ENCODE measurements at places on chromosomes 1 and 21.

DNA sequence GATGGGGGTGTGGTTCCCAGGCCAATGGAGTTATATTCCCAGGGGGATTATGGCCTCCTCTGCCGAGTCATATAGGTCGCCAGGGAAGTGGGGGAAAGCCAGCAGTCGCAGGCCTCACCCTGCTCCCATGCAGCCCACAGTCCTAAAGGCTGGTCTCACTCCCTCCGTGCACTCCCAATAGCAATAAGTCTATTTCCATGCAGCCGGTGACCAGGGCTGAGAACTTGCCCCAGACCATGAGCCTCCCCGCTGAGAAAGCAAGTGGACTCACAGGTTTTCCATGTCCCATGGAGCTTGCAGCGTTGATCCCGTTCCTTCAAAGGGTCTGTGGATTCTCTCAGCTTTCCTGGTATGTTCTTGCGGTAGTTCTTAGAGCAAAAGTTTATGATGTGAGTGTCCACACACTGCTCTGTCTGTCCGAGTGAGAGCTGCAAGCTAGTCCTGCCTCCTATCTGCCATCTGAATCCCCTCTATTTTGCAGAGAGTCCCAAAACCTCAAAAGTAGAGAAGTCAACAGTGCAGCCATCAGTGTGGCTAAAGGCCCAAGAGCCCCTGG lies 81.7 kb upstream of the TMPRSS2 start:
- DNase-seq: no peak

DNA sequence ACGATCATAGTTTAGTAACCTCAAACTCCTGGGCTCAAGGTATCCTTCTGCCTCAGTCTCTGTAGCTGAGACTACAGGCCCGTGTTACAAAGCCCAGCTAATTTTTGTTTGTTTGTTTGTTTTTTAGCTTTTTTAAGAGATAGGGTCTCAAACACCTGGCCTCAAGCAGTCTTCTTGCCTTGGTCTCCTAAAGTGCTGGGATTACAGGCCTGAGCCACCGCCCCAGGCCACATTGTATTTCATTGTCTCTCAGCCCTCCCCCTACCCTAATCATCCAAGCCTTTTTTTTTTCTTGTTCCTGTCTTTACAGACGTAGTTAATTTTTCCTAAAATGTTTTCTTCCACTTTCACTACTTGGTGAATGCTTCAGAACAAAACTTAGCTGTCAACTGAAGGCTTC lies 5.4 kb downstream of the CDC7 start:
- DNase-seq: no peak

DNA sequence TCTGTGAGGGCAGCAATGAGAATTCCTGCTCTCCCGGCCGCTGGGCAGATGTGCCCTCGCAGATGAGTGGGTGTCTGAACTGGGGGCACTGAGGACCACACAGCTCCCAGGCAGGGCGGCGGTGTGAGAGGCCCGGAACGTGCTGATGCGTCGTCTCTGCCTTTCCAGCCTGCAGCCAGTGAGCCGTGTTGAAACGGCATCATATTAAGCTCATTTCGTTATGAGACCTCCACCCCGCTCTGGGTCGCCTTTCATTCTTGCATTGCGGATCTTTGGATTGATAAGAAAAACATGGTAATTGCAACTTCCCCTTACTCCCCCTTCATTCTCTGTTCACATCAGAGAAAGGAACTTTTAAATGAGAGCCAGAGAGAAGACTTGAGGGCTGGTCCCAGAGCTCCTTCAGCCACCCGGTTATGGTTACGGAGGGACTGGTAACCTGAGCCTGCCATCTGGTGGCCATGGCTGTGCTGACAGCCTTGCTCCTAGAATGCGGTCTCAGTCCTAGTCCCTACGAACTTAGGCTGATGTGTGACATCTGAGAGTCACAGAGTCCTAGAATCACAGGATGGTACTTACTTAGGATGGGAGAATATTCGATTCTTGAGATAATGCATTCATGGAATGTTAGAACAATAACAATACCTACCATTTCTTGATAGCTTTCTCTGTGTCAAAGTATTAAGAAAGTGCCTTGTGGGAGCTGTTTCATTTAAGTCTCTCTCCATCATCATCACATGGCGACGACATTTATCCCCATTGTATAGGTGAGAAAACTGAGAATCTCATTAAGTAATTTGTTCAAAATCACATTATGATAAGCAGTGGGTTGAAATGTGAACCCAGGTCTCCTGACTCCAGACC lies 271.0 kb downstream of the TRABD2B start:
- DNase-seq: peak; percentile 83

GRCh38 chr1:63343922-63344321 lies 21.6 kb downstream of the FOXD3 start:
- no peak for DNase-seq

- DNase-seq: no peak
Observed at GRCh38 chr1:246750752-246751151, 26.5 kb downstream of the SCCPDH start.

DNA sequence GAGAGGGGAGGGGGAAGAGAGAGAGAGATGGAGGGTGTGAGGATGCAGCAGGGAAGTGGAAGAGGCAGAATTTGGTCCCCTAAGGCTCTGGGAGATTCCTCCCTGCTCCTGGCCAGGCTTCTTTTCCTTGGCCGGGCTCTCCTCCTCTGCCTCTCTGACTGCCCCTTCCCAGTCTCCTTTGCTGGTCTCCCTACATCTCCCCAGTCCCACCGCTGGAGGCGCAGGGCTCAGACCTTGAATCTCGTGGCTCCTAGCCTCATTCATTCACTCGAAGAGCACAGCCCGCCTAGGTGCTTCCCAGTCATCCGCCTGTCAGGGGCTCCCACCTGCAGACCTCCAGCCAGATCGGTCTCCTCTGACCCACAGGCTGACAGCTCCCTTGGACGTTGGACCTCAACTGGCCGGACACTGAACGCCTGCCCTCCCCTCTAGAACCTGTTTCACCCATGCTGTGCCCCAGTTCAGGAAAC lies 76.5 kb downstream of the VWA5B1 start:
- DNase-seq: peak; percentile 33

- DNase-seq: no peak
Observed at GRCh38 chr1:216034506-216034905, 388.7 kb downstream of the USH2A start.

DNA sequence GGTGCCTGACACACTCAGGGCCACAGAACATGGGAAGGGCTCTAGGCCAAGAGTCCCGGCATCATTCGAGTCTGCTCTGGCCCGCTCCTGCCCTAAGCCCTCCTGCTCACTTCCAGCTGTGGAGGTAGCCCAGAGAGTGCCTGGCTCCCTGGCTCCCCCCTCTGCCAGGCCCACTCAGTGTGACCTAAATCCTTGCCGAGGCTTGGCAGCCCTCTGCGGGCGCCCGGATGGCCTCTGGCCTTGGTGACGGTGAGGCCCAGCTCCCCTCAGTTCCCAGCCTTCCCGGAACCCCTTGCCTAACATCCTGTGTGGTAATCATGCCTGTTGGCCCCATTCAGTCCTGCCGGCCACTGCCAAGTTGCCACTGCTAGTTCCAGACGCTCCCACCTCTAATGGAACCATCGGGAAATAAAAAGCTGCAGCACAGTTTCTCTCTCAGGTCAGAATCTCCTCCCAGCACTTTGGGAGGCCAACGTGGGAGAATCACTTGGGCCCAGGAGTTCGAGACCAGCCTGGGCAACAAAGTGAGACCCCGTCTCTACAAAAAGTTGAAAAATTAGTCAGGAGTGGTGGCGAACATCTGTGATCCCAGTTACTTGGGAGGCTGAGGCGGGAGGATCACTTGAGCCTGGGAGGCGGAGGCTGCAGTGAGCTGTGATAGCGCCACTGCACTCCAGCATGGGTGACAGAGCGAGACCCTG lies 1.2 kb upstream of the H6PD start:
- DNase-seq: no peak

GRCh38 chr1:113046569-113046968 lies 26.4 kb upstream of the LRIG2 start:
- DNase-seq: peak; percentile 31

- no peak for DNase-seq
Observed at GRCh38 chr1:209421186-209421585, 162.3 kb upstream of the CAMK1G start.

DNA sequence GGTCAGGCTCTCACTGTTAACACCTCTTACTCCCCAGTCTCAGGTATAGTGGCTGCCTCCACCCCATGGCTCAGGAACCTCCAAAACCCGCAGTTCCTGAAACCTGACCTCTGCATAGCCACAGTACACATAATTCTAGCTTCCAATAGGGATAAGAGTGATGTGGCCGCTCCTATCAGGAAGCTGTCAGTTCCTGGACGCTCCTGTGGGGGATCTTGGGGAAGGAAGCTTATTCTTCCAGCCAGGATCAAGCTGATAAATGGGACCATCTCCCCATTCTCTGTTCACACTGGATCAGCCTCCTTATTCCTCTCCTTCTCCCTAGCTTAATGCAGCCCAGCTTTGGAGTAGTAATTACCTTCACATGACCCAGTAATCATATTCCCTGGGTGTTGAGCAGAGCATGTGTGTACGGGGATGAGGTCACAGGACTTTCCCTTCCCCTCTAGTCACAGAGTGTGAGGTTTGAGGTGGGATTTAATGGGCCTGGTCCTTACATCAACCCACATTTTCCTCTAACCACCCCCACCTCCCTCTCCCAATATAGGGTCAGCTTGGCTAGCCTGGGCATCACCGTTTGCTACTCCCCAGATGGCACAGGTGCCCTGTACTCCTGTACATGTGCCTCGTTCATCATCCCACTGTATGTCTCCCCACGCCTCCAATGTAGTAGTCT lies 7.0 kb upstream of the POU3F1 start:
- no peak for DNase-seq

GRCh38 chr1:240029418-240029817 lies 62.3 kb upstream of the FMN2 start:
- no peak for DNase-seq
